ENCODE measurements at places on chromosomes 3 and 15.

GRCh38 chr3:196979545-196979944 lies 10.9 kb upstream of the PIGZ start:
- no peak for DNase-seq

GRCh38 chr3:98809557-98809956 lies 46.4 kb downstream of the ST3GAL6 start:
- no peak for DNase-seq

DNA sequence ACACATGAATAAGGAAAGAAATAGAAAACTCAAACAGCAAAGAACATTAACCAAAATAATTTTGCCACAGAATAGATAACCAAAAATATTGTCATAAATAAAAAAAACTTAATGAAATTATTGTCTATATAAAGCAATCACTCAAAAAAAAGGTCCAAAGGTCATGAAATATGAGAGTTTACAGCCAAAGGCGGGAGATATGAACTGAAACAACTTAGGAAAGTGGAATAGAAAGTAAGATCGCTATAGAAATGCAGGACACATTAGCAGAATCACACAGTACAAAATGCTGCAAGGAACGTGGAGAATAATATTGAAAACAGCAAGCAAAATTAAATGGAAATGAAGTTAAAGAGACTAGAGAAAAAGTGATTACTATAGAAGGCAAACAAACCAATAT lies 375.0 kb upstream of the ARHGEF26 start:
- DNase-seq, result no peak

DNA sequence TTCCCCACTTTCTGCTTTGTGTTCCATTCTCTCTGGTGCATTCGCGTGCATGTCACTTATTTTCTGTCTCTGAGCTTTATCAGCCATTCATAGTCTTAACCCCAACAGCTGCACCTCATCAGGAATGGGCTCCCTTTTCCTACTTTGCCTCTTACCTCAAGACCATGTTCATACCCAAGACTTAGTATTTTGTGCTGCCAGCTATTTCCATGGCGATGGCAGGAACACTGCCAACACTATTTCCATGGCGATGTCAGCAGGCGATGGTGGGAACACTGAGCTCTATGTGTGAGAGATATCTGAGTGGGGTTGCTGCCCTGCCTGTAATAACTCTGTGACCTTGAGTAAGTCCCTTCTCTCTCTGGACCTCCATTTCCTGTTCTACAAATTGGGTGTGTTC lies 5.5 kb downstream of the ZNF35 start:
- no peak for DNase-seq

GRCh38 chr3:113498221-113499005 lies 16.5 kb downstream of the SPICE1 start:
- DNase-seq, result no peak

- no peak for DNase-seq
These were observed 102.6 kb upstream of the TSPAN3 start for GRCh38 chr15:77173487-77173886.

GRCh38 chr3:140198242-140198641 lies 263.3 kb downstream of the CLSTN2 start:
- no peak for DNase-seq

DNA sequence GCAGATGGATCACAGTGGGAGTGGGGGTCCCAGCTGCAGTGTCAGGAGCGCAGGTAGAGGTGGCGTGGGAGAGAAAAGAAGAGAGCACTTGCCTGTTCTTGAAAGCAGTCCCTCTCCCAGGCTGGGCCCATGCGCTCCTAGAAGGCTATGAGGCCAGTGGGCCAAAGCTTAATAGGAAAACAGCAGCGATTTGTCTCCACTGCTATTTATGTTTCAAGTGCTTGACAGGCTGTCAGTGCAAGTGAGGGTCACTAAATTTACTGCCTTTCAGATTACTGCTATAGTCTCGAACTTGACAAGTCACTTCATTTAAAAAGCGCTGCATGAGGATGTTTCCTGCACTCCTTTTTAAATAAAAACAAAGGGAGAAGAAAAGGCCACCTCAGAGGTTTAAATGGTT lies 239.5 kb downstream of the GAP43 start:
- no peak for DNase-seq

GRCh38 chr15:74592222-74592621 lies 23.4 kb upstream of the CLK3 start:
- no peak for DNase-seq
